Tongue (tissue), 3 donors: ENCODE measurements at places on chromosomes 5 and 9. TPM values are rescaled to one million over a fixed set of nuclear protein-coding genes. Genes with fewer than 3 reads are reported as not detected.

GRCh38 chr5:139430015-139430414 is 9.3 kb downstream of the DNAJC18 start:
- no peak for DNase-seq

- peak; percentile 38 for DNase-seq
These were observed 508 bp downstream of the MOCS2 start for GRCh38 chr5:53109056-53109442.

GRCh38 chr9:133686642-133687575 is 50.7 kb downstream of the DBH start:
- peak; percentile 45 for DNase-seq

DNA sequence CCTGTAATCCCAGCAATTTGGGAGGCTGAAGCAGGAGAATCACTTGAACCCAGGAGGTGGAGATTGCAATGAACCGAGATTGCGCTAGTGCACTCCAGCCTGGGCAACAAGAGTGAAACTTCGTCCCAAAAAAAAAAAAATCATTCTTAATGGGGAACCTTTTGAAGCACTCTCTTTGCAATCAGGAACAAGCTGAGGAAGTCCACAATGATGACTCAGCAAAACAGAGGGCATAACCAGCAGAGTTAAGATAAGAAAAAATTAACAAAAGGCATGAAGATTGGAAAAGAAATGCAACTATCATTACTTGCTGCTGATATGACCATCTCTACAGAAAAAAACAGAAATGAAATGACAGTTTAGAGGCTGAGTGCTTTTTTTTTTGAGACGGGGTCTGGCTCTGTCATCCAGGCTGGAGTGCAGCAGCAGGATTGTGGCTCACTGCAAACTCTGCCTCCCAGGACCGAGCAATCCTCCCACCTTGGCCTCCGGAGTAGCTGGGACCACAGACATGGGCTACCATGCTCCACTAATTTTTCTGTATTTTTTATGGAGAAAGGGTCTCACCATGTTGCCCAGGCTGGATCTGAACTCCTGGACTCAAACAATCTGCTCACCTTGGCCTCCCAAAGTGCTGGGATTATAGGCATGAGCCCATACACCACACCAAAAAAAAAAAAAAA is 88.0 kb downstream of the FNBP1 start:
- DNase-seq, result no peak

GRCh38 chr5:62199792-62200716 is 106.0 kb upstream of the KIF2A start:
- DNase-seq, result no peak

GRCh38 chr5:65736011-65736410 is 14.0 kb downstream of the NLN start:
- DNase-seq, result no peak

- no peak for DNase-seq
These were observed 11.4 kb downstream of the ISL1 start for GRCh38 chr5:51394609-51395008.

- no peak for DNase-seq
These were observed 138.4 kb downstream of the EGFLAM start for GRCh38 chr5:38396766-38397165.

- DNase-seq, result no peak
These were observed 338.7 kb downstream of the NPR3 start for GRCh38 chr5:33049842-33050241.

DNA sequence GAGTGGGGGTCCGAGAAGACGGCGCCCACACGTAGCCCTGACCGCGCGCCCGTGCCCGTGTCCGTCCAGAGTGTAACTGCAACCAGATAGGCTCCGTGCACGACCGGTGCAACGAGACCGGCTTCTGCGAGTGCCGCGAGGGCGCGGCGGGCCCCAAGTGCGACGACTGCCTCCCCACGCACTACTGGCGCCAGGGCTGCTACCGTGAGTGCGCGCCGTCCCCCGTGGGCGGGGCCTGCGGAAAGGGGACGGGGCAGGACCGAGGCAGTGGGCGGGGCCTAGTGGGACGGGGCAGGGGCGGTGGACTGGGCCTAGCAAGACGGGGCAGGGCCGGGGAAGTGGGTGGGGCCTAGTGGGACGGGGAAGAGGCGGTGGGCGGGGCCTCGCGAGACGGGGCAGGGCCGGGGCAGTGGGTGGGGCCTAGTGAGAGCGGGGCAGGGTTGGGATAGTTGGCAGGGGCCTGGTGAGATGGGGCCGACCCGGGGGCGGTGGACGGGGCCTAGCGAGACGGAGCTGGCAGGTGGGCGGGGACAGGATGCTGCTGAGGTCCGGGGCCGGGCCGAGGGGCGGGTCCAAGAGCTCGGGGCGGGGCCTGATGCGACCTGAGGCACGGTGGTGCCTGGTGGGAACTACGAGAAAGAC is 79.1 kb downstream of the NTNG2 start:
- peak; percentile 91 for DNase-seq

GRCh38 chr9:39108145-39108544 is 179.8 kb downstream of the CNTNAP3 start:
- no peak for DNase-seq

Gene STPG3
- not detected for total RNA-seq

Gene CDK5RAP2
- total RNA-seq, result 71.7 TPM

Gene PCDHGB7
- 10.3 TPM for total RNA-seq

Gene WHRN
- total RNA-seq, result 4.2 TPM

Gene OBP2B
- total RNA-seq, result not detected
